ENCODE measurements at places on chromosomes 4 and X.

DNA sequence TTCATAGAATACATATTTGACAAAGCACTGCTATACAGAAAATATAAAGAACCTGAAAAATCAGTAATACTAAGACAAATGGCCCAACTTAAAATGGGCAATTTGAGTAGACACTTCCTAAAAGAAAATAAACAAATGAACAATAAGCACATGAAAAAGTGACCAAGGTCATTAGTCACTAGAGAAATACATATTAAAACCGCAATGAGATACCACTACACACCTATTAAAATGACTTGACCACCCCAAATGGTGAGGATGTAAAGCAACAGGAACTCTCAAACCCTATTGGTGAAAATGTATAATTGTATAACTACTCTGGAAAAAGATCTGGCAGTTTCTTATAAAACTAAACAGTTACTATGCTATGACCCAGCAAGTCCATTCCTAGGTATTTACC, 34.0 kb upstream of the USP9X start:
- H3K27ac ChIP-seq: no peak overlapping the region
- no peaks in the 10 kb centered on the region for H3K4me1 ChIP-seq
- H3K36me3 ChIP-seq: no peaks in the 10 kb centered on the region

DNA sequence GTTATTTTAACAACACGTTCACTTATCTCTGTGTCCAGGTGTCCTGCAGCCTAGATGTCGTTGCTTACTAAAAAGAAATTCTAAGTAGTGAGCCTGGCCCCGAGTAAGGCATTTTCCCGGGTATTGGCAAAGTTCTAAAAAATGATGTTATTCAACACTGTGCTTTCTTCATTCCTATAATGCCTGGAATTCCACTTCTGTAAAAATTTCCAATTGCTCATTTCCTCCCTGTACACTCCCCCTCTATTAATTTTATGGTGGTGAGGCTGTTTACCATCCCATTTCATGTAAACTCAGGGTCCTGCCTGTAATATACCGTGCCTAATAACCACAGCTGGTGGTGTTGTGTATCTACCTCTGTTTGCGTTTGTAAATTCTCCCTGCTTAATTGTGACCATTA, 14.2 kb downstream of the BST1 start:
- no peaks in the 10 kb centered on the region for H3K4me1 ChIP-seq
- H3K4me3 ChIP-seq: no peak overlapping the region
- H3K27ac ChIP-seq: no peak overlapping the region
- H3K36me3 ChIP-seq: no peaks in the 10 kb centered on the region

DNA sequence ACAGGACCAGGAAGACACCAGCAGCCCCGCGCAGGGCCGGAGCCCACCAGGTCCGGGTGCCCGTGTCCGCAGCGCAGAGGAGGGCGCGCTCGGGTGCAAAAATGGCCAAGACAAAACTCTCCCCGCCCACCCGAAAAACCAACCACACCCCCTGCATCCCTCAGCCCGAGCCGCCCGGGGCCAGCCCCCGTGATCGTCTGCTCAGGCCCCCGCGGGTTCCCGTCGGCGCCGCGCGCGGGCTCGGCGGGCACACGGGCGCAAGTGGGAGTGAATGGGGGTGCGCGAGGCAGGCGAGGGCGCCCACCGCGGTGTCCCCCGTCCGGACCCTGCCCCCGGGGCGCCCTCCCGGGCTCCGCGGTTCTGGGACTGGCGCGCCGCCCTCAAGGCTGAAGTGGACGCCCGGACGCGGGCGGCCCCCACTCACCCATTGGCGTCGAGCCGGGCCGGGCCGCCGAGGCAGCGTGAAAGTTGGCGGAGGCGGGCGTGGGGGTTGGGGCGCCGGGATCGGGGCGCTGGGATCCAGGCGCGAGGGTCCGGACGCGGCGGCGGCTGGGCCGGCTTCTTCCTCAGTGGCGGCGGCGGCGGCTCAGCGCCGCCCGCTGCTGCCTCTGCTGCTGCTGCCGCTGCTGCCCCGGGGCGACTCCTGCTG, 393 bp downstream of the SH3KBP1 start:
- no peaks in the 10 kb centered on the region for H3K36me3 ChIP-seq
- peak; percentile 2 for DNase-seq
- peak overlapping the region; percentile 53 for H3K27ac ChIP-seq
- H3K4me3 ChIP-seq: peak overlapping the region; percentile 55

GRCh38 chrX:117376460-117376859, 740.1 kb downstream of the KLHL13 start:
- no peak overlapping the region for H3K4me3 ChIP-seq
- no peak overlapping the region for H3K27ac ChIP-seq
- H3K36me3 ChIP-seq: no peaks in the 10 kb centered on the region
- H3K27me3 ChIP-seq: no peaks in the 10 kb centered on the region

All from effector memory CD4-positive, alpha-beta T cell (primary cell).